Stimulated activated CD4-positive, alpha-beta T cell treated with anti-CD3 and anti-CD28 coated beads, Interleukin-2, amount 100 ng/mL, for 24 hours (primary cell): ENCODE measurements at places on chromosomes 7 and 10.

DNA sequence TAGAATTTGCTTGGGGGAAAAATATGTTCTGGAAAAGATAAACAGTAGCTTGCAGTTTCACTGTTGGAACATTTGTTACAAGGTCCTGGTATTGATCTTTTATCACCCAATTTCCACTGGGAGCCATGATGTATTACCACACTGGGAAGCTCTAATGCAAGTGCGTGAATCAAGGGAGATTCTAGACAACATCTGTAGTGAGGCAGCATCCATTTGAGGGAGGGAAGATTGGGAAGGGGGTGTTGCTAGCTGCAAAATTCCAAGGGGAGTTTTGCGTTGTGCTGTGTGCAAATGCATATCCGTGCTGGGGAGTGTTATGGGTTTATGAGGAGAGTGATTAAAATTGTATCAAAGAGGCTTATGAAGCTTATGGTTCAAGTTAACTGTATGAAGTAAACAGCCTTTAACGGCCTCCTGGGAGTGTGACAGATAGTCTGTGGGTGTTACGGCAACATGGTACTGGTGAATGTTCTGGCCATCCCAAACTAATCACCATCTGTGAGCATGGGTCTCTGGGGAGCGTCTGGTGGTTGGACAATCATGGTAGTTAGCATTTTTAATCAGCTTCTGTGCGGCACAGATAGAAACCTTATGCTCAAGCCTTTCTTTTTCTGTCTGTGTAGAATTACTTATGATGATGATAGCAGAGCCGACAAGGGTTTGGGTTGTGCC is 601.9 kb upstream of the GALNT17 start:
- DNase-seq: no peak

DNA sequence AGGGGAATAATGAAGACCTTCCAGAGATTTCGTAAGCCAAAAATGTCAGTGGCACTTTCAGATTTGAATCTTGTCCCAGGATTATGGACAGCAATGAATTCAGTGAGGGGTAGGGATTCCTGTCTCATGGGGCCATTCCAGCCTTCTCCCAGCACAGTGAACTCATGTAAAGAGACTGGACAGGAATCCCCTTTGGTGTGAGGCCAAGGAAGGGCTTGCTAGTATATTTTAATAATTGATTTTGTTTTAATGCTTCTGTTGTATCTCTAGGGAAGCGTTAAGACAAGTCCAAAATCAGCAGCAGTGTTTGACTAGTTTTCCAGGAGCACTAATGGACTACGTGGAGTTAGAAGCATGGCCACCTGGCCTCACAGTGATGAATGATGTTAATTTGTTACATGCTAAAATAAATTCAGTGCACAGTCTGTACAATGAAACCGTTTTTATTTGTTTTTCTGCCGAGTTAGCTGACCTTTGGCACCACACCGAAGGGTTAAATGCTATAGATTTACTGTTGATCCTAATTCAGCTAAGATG is 214.0 kb upstream of the DKK1 start:
- no peak for DNase-seq

GRCh38 chr10:112706577-112706976 is 243.5 kb upstream of the TCF7L2 start:
- DNase-seq: no peak

GRCh38 chr7:30135301-30136116 is 723 bp downstream of the MTURN start:
- DNase-seq: peak; percentile 64

GRCh38 chr7:2975821-2976371 is 67.8 kb downstream of the CARD11 start:
- DNase-seq: no peak

DNA sequence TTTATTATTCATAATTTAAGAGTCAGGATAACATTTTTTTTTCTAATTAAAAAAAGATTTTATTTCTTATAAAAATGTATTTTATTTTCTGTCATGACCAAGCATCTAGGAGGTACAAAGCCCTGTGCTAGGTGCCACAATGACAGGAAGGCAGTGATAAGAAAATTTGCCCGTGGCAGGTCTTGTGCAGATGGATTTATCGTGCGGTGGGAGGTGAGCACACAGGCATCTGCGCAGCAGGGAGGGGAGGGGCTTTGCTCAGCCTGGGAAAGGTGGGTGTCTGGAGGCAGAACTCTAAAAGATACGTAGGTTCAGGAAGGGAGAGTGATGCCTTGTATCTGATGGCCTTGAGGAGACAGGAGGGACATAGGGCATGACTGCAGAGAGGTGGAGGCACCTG is 115.6 kb downstream of the ABCA13 start:
- no peak for DNase-seq

DNA sequence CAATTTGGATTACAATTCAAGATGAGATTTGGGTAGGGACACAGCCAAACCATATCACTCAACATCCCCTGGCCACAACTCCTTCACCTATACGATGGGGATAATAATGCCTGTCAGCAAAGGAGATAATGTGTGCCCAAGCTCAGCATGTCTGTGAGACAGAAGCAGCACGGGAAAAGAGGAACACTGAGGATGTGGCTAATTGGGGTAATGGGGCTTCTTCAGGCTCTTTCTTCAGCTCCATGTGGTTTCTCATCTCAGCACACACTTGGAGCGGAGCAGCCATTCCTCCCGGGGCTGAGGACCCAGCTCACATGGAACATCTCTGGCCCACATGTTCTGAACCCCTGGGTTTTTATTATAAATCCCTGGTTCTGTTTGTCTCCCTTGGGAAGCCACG is 136.0 kb upstream of the NAMPT start:
- DNase-seq: no peak

- no peak for DNase-seq
These were observed 73.4 kb upstream of the PPP1R17 start for GRCh38 chr7:31613604-31614003.

DNA sequence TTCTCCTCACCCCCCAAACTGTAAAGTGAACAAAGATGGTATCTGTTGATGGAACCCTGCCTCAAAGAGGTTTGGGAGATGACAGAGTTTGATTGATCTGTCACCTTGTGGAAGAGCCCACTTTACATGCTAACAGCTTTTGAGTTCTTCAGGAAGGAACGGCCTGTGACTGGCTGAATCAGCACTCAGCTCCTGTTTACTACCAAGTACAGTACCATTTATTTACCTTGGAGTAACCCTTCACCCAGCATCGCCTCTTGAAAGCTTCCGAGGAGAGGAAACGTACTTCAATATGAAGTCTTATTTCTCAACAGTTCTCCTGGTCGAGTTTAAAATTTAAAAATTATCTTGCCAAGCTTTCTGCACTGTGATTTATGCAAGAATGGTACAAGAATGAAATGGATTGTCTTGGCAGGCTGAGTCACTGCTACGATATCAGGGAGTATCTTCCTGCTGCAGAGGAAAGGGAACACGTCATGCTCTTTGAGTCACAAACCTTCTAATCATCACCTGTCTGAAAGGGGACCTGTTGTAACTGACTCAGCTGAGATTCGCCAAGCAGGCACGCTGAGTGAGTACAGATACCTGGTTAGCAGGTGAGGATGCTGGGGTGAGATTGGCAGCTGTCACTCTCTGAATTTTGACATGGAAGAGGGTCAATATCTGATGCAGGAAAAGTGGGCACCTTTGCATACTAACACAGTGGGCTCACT is 30.1 kb downstream of the KLF6 start:
- DNase-seq: peak; percentile 19

- DNase-seq: no peak
These were observed 12.6 kb upstream of the PRPS1L1 start for GRCh38 chr7:18040196-18040595.
